ENCODE measurements at places on chromosomes 5 and 9.

GRCh38 chr9:125649315-125649714 is 57.7 kb downstream of the MAPKAP1 start:
- no peak for DNase-seq

DNA sequence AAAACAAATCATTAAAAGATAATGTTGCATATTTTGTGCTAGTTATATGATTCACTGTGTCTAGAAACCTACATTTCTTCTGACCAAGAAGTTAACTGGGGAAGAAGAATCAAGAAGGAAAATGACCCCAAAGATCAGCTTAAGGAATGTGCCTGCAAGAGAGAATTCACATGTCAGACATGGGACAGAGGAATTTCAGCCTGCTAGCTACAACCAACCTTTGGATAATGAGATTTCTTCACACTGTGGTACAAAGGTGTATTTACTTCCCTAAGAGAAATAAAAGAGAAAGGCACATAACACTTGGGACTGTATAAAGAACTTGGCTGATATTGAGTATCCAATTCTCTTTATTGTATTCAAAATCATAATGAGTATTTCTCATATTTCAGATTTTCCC is 39.6 kb upstream of the ELL2 start:
- no peak for DNase-seq

DNA sequence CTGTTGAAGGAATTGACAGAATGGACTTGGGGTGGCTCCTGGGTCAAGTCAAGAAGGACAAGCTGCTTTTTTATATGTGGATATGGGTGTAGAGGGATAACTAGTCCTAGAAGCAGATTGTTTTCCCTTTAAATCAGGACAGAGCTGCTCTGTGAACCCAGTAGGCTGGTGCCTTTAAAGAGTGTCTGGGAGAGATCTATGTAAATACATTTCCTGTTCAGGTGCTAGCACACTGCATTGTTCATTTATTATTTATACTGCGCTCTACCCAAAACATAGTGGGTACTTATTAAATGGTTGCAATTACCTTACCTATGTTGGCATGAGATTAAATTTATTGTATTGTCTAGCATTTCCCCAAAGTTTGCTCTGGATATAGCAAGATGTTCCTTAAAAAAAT is 86.6 kb upstream of the EQTN start:
- DNase-seq, result no peak

- no peak for DNase-seq
These were observed 7.6 kb upstream of the CLPTM1L start for GRCh38 chr5:1352231-1353219.

GRCh38 chr9:127904561-127905003 is 5.2 kb upstream of the ST6GALNAC6 start:
- DNase-seq, result no peak

Measured in T1000 (cell line).